ENCODE measurements at places on chromosomes 6 and 20. TPM values are rescaled to one million over a fixed set of nuclear protein-coding genes. Genes with fewer than 3 reads are reported as not detected.

The ACTL10 gene
- 2.5 TPM for total RNA-seq

The TMC2 gene
- total RNA-seq = not detected

The FAM217A gene
- not detected for total RNA-seq

GRCh38 chr6:36350082-36350481, 13.4 kb upstream of the BNIP5 start:
- peak; percentile 30 for DNase-seq

GRCh38 chr6:118524686-118525085, 23.4 kb upstream of the PLN start:
- DNase-seq = no peak
